Tibial artery (tissue), 4 donors: ENCODE measurements at places on chromosomes 12 and 14.

- DNase-seq = no peak
Observed at GRCh38 chr14:68050177-68050576, 230.6 kb downstream of the RAD51B start.

- DNase-seq = no peak
Observed at GRCh38 chr12:69523433-69524330, 53.5 kb downstream of the FRS2 start.

- DNase-seq = no peak
Observed at GRCh38 chr12:636632-637031, 26.6 kb downstream of the NINJ2 start.

GRCh38 chr12:39682689-39683477 is 63.3 kb upstream of the ABCD2 start:
- DNase-seq = no peak

GRCh38 chr12:40034712-40035111 is 71.2 kb downstream of the SLC2A13 start:
- DNase-seq = no peak

DNA sequence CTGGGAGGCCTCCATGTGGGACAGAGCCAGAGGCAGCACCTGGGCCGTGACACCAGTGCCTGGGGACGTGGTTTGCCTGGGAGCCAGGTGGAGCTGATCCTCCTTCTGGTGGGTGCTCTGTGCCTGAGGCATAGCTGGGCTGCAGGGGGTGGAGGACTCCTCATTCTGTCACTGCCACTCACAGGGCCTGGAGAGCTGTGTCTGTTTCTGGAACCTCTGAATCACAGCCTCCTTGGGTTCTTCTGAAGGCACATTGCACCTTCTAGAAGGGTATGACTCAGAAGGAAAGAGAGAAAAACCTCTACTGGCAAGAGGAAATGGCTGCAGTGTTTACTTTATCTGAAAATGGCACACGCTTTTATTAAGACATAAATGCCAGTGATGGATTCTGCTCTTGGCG is 659.8 kb downstream of the VRK1 start:
- DNase-seq = no peak

GRCh38 chr12:14681625-14682024 is 14.8 kb downstream of the GUCY2C start:
- DNase-seq = no peak

- no peak for DNase-seq
Observed at GRCh38 chr12:6358881-6359280, 16.5 kb downstream of the SCNN1A start.

GRCh38 chr12:26431211-26431610 is 235.8 kb downstream of the SSPN start:
- DNase-seq = no peak

- no peak for DNase-seq
Observed at GRCh38 chr14:29724991-29725390, 202.7 kb downstream of the PRKD1 start.

GRCh38 chr14:75877292-75877691 is 104.5 kb downstream of the TGFB3 start:
- DNase-seq = no peak
